ENCODE measurements at places on chromosomes 12 and 14. TPM values are rescaled to one million over a fixed set of nuclear protein-coding genes. Genes with fewer than 3 reads are reported as not detected.

DNA sequence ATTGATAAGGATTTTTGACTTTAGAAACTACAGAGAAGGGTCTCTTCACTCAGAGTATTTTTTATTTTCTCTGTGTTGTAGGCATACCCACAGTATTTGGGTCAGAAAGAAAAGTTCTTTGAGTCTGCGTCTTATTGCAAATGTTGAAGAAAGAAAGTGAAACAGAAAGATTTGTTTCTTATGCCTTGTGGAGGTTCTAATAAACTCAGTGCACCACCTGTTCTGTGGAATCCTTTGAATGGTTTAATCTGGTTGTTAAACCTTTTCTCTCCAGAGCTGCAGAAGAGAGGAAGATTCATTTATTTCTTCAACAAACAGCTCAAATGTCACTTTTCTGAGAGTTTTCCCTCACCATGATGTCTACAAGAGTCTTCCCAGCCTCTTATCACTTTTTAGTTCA lies 146.6 kb upstream of the PLEKHG7 start:
- DNase-seq, result no peak

Gene VASH1
- total RNA-seq, result 1.7 TPM

Gene KSR2
- total RNA-seq, result not detected

- DNase-seq, result peak; percentile 79
Observed at GRCh38 chr12:95548539-95549391, 2.5 kb downstream of the USP44 start.

GRCh38 chr14:68733086-68733914 lies 59.6 kb downstream of the ZFP36L1 start:
- peak; percentile 21 for DNase-seq

DNA sequence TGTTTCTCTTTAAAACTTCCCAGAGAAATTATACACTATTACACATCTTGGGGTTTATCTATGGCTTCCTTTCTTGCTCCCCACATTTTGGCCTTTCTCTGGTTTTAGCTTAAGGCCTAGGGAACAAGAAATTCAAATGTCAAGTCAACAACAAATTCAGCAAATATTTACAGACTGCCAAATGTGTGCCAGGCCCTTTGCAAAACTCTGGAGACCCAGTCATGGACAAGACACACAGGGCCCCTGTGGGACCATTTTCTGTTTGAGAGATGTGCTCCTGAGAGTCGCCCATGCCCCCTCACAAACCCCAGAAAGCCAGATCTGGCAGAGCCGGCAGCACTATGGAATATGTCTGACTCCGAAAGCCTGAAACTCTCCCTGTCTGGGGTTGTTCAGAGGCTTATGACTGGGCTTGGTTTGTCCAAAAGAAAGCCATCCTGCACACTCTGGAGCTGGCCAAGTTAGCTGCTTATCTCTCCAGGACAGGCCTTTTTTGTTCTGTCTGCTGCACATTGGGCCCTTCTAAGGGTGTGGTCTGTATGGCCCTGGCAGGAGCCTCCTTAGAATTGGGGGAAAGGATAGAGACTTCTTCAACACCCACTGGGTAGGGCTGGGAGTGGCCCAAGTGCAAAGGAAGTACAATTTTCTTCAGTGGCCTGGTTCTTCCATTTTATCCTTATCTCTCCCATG lies 1.1 kb upstream of the KRT3 start:
- DNase-seq, result no peak

DNA sequence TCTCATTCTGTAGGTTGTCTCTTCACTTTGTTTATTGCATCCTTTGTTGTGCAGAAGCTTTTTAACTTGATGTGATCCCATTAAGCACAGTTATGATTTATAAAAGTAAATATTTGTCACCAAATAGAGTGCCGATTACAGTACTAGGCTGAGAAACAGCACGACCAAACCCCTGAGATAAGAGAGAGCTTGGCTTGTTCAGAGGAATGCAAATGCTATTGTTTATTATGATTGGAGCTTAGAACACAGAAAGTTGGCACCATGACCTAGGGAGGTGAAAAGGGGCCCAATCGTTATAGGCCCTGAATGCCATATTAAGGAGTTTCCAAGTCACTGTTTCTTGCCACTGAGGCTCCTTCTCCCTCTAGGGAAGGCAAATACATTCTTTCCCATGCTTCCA lies 214.9 kb downstream of the KITLG start:
- DNase-seq, result no peak

Measured in activated naive CD8-positive, alpha-beta T cell treated with anti-CD3 and anti-CD28 coated beads for 36 hours (primary cell).